ENCODE measurements at places on chromosomes 4 and X.

GRCh38 chr4:40842318-40842717 is 92.6 kb downstream of the NSUN7 start:
- H3K4me3 ChIP-seq = no peak overlapping the region
- H3K27ac ChIP-seq = no peak overlapping the region
- DNase-seq = no peak
- H3K4me1 ChIP-seq = peaks cover 29% of the 10 kb centered on the region
- H3K27me3 ChIP-seq = no peaks in the 10 kb centered on the region

DNA sequence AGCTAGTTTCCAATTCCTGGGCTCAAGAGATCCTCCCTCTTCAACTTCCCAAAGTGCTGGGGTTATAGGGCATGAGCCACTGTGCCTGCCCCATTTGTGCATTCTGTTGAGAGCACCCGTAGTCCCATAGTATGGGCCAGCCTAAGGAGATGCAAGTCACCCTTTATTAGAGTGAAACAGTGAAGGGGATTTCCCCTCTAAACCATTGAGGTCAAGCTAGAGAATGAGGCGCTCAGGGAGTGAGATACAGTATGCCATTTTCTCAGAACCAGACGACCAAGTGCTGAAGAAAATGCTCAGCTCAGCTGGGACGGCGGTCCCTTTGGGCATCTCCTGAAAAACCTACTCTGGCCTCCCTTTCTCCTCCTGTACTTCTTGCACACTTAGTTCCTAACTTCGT is 18.7 kb downstream of the RNF4 start:
- no peaks in the 10 kb centered on the region for H3K27me3 ChIP-seq
- no peak overlapping the region for H3K27ac ChIP-seq
- peaks cover 21% of the 10 kb centered on the region for H3K36me3 ChIP-seq
- H3K4me3 ChIP-seq = no peak overlapping the region
- DNase-seq = no peak

DNA sequence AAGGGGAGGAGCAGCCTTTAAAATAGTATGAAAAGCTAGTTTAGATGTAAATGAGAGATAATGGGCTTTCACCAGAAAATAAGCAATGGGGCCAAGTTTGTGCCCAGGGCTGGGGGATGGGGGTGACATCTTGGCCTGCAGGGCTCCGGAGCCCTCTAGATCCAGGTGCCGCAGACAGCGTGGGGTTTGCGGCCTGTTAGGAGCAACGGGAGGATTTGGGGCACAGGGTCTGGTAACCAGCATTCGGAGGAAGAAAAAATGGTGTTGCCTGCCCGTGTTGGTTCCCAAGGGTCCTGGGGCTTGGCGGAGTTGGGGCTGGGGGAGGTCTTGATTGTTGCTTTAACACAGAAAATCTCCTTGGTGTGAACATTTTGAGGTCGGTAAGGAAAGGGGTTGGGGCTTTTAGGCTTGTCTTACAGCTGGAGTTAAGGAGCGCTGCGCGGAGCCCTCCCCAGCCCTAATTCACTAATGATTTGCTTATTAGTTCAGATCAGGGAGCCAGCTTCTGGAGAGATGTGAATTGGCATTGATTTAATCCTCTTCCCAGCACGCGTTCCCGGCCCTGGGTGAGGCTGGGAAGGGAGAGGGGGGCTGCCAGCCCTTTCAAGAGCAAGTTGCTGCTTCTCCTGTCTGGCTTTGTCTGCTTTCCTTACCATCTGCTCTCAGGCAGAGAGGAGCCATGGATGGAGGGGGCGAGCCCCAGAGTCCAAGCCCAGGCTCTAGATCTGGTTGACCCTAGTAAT is 443.4 kb downstream of the BCOR start:
- H3K4me1 ChIP-seq = peaks cover 22% of the 10 kb centered on the region
- no peak overlapping the region for H3K4me3 ChIP-seq
- DNase-seq = no peak
- peaks cover 3% of the 10 kb centered on the region for H3K27me3 ChIP-seq
- H3K36me3 ChIP-seq = no peaks in the 10 kb centered on the region

GRCh38 chrX:22959204-22959920 is 40.4 kb upstream of the DDX53 start:
- no peak overlapping the region for H3K27ac ChIP-seq
- no peak overlapping the region for H3K4me3 ChIP-seq
- H3K36me3 ChIP-seq = no peaks in the 10 kb centered on the region
- no peaks in the 10 kb centered on the region for H3K27me3 ChIP-seq
- no peaks in the 10 kb centered on the region for H3K4me1 ChIP-seq

GRCh38 chr4:148376151-148376550 is 66.1 kb downstream of the NR3C2 start:
- peak overlapping the region; percentile 76 for H3K27ac ChIP-seq
- DNase-seq = no peak
- H3K4me3 ChIP-seq = no peak overlapping the region
- peaks cover 9% of the 10 kb centered on the region for H3K4me1 ChIP-seq
- H3K36me3 ChIP-seq = no peaks in the 10 kb centered on the region
- H3K27me3 ChIP-seq = no peaks in the 10 kb centered on the region

- no peak overlapping the region for H3K27ac ChIP-seq
- no peak overlapping the region for H3K4me3 ChIP-seq
- H3K27me3 ChIP-seq = no peaks in the 10 kb centered on the region
- no peaks in the 10 kb centered on the region for H3K36me3 ChIP-seq
- peaks cover 8% of the 10 kb centered on the region for H3K4me1 ChIP-seq
Measured at GRCh38 chr4:92339676-92340075, 35.9 kb downstream of the GRID2 start.

- H3K4me3 ChIP-seq = no peak overlapping the region
- H3K27ac ChIP-seq = peak overlapping the region; percentile 32
- H3K36me3 ChIP-seq = no peaks in the 10 kb centered on the region
- H3K4me1 ChIP-seq = peaks cover 8% of the 10 kb centered on the region
- no peak for DNase-seq
- H3K27me3 ChIP-seq = no peaks in the 10 kb centered on the region
Measured at GRCh38 chr4:139934708-139935195, 219.2 kb downstream of the MAML3 start.

DNA sequence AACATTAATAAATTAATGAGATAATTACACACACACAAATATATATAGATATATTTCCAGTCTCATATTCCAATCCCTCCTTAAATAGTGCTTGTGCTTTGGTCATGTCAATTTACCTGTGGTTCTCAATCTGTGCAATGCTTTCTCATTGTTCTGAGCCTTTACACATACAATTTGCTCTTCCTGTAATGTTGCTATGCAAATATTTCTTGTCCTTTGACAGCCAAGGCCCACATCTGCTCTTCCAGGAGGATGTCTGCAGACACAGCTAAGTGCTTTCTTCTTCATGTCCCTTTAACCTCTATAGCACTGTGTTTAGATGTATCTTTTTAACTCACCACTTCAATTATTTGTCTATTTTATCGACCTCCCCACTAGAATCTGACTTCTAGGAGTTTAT is 67.3 kb upstream of the RAPGEF2 start:
- DNase-seq = no peak
- H3K36me3 ChIP-seq = no peaks in the 10 kb centered on the region
- no peak overlapping the region for H3K4me3 ChIP-seq
- no peak overlapping the region for H3K27ac ChIP-seq

DNA sequence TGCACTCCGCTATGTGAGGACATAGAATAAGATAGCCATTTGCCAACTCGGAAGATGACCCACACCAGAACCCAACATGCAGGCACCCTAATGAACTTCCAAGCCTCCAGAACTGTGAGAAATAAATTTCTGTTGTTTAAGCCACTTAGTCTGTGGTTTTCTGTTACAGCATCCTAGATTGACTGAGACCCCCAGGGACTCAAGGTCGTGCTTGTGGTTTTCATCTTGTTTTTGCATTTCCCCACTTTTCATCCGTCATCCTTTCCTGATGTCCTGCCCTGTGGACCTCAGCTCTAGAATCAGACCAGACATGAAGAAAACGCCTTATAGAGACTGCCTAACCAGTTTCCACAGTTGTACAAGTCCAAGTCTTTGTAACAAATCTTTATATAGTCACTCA is 54.4 kb downstream of the MCUB start:
- H3K4me3 ChIP-seq = no peak overlapping the region
- H3K36me3 ChIP-seq = no peaks in the 10 kb centered on the region
- H3K27me3 ChIP-seq = no peaks in the 10 kb centered on the region
- no peak overlapping the region for H3K27ac ChIP-seq
- H3K4me1 ChIP-seq = peaks cover 2% of the 10 kb centered on the region

DNA sequence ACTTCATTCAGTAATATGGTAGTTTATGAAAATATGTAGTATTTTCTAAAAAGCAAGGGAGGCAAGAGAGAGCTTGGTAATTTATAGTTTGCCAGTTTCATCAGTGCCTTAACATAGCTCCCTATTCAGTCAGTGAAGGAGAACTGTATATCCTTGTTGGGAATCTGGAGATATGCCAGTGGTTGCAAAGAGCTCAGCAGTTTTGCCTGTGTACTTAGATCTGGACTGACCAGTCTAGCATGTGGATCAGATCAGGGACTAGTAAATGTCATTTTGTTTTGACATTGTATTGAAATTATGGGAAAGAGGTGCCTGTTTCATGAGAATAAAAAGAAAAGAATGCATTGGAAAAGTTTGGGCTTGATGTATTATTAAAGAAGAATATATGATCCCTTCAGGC is 88.6 kb downstream of the ZIC3 start:
- H3K4me1 ChIP-seq = no peaks in the 10 kb centered on the region
- no peak for DNase-seq
- H3K4me3 ChIP-seq = no peak overlapping the region
- no peaks in the 10 kb centered on the region for H3K27me3 ChIP-seq

- H3K4me3 ChIP-seq = no peak overlapping the region
- H3K27me3 ChIP-seq = no peaks in the 10 kb centered on the region
- no peaks in the 10 kb centered on the region for H3K4me1 ChIP-seq
- H3K36me3 ChIP-seq = no peaks in the 10 kb centered on the region
- H3K27ac ChIP-seq = no peak overlapping the region
Measured at GRCh38 chrX:37817176-37817575, 30.2 kb downstream of the DYNLT3 start.

GRCh38 chrX:38837389-38837788 is 36.1 kb downstream of the MID1IP1 start:
- H3K36me3 ChIP-seq = no peaks in the 10 kb centered on the region
- H3K27me3 ChIP-seq = no peaks in the 10 kb centered on the region
- H3K4me3 ChIP-seq = no peak overlapping the region
- no peak for DNase-seq
- no peak overlapping the region for H3K27ac ChIP-seq

GRCh38 chr4:120549011-120549570 is 373.4 kb downstream of the PRDM5 start:
- DNase-seq = no peak
- no peak overlapping the region for H3K4me3 ChIP-seq
- H3K27me3 ChIP-seq = no peaks in the 10 kb centered on the region
- no peaks in the 10 kb centered on the region for H3K36me3 ChIP-seq

- no peak for DNase-seq
- no peak overlapping the region for H3K27ac ChIP-seq
- H3K4me3 ChIP-seq = no peak overlapping the region
- H3K36me3 ChIP-seq = no peaks in the 10 kb centered on the region
- H3K27me3 ChIP-seq = no peaks in the 10 kb centered on the region
Measured at GRCh38 chrX:31487951-31488350, 416.1 kb upstream of the FTHL17 start.

DNA sequence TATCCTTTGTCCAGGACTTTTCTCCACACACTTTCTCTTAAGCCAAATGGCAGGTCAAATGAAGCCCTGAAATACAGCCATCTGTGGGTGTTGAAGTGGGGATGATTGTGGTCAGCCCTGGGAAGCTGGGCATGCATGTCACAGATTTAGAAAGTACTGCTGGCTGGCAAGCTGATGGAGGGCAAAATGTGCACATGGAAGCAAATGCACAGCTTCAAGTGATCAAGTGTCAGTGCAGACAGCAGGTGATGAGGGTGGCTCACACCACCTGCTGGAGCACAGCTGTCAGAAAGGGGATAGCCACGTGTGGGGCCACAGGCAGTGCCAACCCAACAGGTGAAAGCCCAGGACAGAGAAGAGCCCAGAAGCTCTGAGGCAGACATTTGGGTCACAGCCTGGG is 40.3 kb upstream of the ATXN3L start:
- H3K27ac ChIP-seq = no peak overlapping the region
- no peaks in the 10 kb centered on the region for H3K27me3 ChIP-seq
- H3K4me1 ChIP-seq = peaks cover 17% of the 10 kb centered on the region

- H3K27me3 ChIP-seq = peaks cover 90% of the 10 kb centered on the region
- H3K4me1 ChIP-seq = no peaks in the 10 kb centered on the region
- no peaks in the 10 kb centered on the region for H3K36me3 ChIP-seq
- no peak for DNase-seq
Measured at GRCh38 chr4:1061760-1062159, 50.3 kb downstream of the FGFRL1 start.

- peaks cover 9% of the 10 kb centered on the region for H3K27me3 ChIP-seq
- peaks cover 25% of the 10 kb centered on the region for H3K4me1 ChIP-seq
- no peak for DNase-seq
- H3K4me3 ChIP-seq = no peak overlapping the region
Measured at GRCh38 chr4:37928426-37929416, 31.5 kb upstream of the PTTG2 start.

GRCh38 chr4:66273110-66273509 is 602.8 kb upstream of the EPHA5 start:
- no peaks in the 10 kb centered on the region for H3K36me3 ChIP-seq
- no peak overlapping the region for H3K4me3 ChIP-seq
- H3K27ac ChIP-seq = no peak overlapping the region
- no peak for DNase-seq
- no peaks in the 10 kb centered on the region for H3K27me3 ChIP-seq

DNA sequence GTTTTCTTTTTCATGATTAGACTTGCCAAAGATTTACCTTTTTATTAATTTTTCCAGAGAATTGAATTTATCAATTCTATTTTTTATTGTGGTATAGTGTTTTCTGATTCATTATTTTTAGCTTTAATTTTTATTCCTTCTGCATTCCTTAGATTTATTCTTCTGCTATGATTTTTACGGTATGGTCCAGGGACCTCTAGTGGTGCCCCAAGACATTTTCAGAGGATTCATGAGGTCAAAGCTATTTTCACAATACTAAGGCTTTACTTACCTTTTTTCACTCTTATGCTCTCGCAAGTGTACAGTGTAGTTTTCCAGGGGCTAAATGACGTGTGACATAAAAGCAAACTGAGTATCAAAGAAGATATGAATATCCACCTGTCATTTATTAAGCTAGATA is 8.0 kb downstream of the RADX start:
- no peak overlapping the region for H3K4me3 ChIP-seq
- no peak overlapping the region for H3K27ac ChIP-seq
- H3K27me3 ChIP-seq = peaks cover 4% of the 10 kb centered on the region
- no peak for DNase-seq
- no peaks in the 10 kb centered on the region for H3K4me1 ChIP-seq

DNA sequence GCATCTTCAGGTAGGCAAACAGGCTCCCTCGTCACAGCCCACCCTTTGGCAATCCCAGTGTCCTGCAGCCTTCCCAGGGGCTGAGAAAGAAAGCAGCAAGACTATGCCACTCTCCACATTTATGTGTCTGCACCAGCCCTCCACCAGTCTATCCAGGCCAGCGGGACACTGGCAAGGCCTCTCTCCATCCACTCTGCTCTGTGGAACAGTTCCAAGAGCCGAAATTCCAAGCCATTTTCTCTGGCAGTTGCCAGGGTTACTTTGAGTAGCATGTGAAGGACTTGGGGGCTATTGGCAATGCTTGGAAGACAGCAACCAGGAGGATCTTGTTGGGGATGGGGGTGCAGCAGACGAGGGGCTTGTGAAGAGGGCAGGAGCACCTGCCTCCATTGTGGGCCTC is 52.1 kb downstream of the TSC22D3 start:
- no peak overlapping the region for H3K4me3 ChIP-seq
- peaks cover 13% of the 10 kb centered on the region for H3K4me1 ChIP-seq
- peaks cover 1% of the 10 kb centered on the region for H3K27me3 ChIP-seq
- DNase-seq = no peak
- no peaks in the 10 kb centered on the region for H3K36me3 ChIP-seq

GRCh38 chrX:129091097-129091496 is 432.2 kb downstream of the SMARCA1 start:
- no peaks in the 10 kb centered on the region for H3K4me1 ChIP-seq
